ENCODE measurements at places on chromosomes 7 and 10.

- DNase-seq: no peak
Observed at GRCh38 chr10:9868499-9868898, 1149.2 kb upstream of the CELF2 start.

DNA sequence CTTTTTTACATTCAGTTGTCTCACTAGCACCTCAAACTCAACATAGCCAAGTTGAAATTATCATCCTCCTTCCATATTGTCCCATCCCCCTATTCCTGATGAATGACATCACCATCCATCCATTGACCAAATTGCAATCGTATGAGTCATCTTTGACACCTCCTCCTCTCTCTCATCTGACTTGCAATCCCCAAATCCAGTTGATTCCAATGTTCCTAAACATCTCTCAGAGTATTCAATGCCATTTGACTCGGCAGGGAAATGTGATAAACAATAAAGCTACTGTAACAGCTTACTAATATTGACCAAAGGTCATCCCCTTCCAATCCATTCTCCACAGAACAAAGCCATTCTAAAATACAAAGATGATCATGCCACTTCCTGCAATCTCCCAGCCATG lies 1047.8 kb downstream of the NRG3 start:
- DNase-seq: no peak

DNA sequence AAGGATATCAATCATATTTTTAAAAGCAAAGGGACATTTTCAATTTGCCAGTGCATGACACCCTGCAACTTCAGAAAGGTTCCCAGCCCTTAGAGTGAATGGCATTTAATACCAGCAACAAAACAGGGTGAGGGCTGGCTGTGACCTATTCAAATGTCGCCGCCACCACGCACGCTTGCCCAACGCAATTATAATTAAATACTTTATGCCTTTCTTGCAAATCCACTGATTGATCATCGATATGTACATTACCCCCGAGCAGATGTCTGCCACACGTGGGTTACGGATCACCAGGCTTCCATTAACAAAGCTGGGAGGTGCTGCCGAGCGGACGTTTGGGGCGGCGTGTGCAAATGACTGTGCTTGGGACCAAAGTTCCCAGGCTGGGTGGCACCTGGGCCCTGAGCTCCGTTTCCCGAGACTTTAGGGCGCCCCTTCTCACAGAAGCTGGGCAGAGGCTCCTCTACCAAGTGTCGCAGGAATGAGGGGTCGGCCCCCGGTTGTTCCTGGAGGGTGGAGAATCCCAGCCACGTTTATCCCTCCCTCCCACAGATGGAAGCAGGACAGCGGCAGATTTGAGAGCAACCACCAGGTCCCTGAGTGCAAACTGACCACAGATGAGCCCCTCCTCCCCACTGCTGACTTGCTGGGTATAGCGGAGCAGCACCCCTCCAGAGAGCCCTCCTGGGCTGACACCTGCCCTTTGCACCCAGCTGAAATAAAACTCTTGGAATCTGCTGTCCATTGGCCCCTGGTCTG lies 3.9 kb downstream of the FOXL3 start:
- DNase-seq: no peak

DNA sequence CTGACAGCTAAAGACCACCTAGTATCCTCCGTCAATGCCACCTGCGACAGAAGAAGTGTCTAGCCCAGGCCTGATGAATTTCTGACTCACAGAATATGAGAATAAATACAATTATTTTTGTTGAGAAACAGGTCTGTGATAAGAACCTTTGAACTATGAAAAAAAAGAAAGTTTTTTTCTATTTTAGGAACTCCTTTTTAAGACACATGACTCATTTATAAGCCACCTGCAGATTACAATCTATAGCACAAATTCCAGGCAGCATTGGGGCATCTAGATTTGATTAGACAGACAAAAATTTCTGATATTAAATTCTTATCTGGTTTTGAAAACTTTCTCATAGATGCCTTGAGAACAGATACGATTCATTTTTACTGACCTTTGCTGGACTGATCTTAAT lies 256.7 kb upstream of the LYZL1 start:
- no peak for DNase-seq

GRCh38 chr10:12971001-12971788 lies 30.3 kb downstream of the CCDC3 start:
- DNase-seq: no peak

DNA sequence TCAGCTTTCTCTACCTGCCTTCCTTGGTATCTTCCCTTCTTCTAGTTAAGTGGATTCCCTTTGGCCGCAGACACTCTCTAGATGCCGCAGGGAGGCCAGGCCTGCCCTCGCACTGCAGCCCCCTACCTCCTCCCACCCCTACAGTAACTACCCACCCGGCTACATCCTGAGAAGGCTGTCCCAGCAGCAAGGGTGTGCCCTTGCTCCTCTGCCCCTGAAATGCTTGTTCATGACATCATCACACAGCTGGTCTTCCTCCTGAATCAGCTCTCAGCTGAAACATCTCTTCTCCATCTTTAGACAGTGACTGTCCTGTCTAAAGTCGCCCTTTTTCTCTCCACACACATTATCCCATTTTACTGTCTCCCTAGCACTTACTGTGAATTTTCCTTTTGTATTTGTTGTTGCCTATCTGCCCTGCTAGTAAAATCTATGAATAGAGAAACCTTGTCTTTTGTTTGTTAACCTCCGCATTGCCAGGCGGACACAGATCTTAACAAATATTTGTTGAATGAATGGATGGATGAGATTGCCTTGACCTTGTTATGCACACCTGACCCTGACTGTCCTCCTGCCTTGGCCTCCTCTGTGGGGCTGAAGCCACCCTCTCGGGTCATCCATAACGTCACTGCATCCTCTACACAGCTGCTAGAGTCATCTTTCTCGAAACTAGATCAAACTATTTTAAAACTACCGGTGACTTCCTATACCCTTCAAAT lies 108.9 kb upstream of the GATA3 start:
- no peak for DNase-seq

DNA sequence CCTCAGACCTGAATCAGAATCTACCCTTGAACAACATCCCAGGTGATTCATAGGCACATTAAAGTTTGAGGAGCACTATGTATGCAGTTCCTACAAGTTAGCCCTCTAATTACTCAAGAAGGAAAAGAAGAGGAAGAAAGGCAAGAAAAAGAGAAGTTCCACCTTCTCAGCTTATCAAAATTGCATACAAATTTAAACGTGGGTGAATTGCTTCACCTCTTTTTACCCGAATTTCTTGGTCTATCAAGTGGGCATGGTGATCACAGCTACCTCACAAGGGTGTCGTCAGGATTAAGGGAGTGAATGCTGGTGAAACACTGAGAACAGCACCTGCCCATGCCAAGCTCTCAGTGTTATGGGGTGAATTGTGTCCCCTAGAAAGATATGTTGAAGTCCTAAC lies 43.8 kb upstream of the PAPSS2 start:
- no peak for DNase-seq

DNA sequence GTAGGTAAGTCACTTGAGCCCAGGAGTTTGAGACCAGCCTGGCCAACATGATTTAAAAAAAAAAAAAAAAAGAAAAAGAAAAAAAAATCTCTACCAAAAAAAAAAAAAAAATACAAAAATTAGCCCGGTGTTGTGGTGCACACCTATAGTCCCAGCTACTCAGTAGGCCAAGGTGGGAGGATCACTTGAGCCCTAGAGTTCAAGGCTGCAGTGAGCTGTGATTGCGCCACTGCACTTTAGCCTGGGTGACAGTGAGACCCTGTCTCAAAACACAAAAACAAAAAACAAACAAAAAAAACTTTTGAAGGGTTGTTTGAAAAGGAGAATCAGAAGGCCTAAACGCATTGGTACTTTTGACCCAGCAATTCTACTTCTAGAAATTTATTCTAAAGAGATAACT lies 13.7 kb downstream of the TLL2 start:
- no peak for DNase-seq

DNA sequence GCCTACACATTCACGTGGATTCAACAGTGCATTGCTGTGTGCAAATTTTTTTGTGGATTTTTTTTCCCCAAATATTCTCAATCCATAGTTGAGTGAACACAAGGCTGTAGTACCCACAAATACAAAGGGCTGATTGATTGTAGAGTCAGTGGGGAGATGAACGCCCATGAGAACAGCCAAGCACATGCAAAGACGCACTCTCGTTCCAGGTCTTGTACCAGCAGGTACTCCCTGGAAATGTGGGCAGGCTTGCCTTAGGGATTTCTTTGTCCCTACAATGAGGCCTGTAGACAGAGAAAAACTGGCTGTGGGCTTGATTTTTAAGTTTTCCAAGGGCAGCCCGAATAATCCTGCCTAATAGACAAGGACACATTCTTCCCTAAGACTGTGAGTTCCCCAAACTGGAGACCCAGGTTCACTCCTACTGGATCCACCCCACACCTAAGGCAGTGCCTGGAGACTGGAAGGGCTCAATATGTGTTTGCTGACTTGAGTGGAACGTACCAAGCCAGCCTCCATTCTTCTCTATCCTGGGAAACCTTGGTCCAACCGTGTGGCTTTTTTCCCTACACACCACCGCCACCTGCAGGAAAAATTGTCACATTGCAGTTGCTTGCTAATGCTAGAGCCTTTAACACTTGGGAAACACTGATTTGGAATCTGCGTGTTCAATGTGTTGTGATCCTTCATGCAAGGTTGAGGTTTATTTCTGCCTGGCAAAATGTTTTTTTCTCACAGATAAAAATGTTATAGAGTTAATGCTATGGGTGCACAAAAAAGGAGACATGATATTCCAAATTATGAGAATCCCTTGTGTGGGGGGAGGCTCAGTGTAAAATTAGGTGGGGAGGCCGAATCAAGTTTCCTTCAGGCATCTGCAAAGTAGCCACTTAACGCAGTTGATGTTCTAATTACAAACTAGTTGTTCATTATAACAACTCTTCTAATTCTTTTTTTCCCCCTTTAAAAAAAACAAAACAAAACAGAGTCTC lies 49.3 kb downstream of the PPP1R17 start:
- DNase-seq: peak; percentile 3
